CD8-positive, alpha-beta T cell (primary cell): ENCODE measurements at places on chromosomes 1 and 21. TPM values are rescaled to one million over a fixed set of nuclear protein-coding genes. Genes with fewer than 3 reads are reported as not detected.

The OXCT2 gene
- 0.95 TPM for total RNA-seq

DNA sequence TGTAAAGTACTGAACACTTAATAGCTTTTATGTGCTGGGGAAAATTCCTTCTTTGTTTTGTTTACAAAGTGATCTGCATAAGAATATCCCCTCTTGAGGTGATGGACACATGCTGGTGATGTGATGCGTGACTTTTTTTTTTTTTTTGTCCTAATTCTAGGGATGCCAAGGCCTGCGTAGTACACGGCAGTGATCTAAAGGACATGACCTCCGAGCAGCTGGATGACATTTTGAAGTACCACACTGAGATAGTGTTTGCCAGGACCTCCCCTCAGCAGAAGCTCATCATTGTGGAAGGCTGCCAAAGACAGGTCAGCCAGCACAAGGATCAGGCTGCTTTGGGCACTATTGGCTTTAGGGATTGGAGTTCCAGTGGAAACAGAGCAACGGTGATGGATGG, 24.7 kb downstream of the ATP1A1 start:
- DNase-seq = no peak

- no peak for DNase-seq
Measured at GRCh38 chr21:43842742-43843141, 22.3 kb upstream of the AGPAT3 start.

The ADGRL4 gene
- not detected for total RNA-seq

- DNase-seq = peak; percentile 70
Measured at GRCh38 chr1:25549273-25550154, 6.1 kb downstream of the LDLRAP1 start.

The C1orf87 gene
- total RNA-seq = not detected

DNA sequence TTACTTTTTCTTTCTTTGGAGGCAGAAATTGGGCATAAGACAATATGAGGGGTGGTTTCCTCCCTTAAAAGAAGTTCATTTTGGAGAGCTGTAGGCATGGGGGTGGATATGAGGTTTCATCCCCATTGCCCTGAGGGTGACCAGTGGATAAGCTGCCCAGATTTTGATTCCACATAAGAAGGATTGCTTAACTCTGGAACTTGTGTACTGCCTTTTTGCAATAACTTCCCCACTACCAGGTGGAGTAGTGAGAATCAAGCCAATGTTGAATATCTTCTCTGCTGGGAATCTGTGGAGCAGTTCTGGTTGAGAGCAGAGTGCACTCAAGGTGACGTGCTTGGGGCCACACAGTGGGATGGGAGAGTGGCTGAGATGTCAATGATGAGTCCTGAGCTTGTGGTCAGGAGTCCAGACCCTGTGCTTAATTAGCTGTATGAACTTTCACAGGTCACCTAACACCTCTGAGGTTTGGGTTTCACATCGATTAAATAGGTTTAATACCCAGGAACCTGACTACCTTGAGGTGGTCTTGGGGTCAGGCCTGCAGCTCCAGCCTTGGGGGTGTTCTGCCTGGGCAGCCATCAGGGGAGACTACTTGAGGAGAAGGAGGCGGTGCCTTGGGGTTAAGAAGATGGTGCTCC, 152.9 kb downstream of the FCRL5 start:
- no peak for DNase-seq

GRCh38 chr1:214506972-214507431, 44.4 kb downstream of the PTPN14 start:
- DNase-seq = no peak

DNA sequence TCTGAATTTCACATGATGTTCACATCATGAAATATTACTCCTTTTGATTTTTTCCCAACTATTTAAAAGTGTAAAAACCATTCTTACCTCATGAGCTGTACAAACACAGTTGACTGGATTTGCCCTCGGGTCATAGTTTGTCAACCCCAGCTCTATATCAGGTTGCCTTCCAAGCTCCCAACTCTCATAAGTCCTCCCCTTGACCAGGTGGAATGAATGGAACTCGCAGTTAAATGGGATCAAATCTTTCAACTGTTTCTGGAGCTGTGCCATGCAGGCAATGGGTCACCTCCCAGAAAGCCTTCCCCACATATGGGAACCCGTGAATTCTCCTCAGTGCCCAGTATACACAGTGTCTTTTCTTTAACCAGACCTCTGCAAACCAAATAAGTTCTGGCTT, 169.8 kb upstream of the FOXD3 start:
- no peak for DNase-seq

- no peak for DNase-seq
Measured at GRCh38 chr1:198491596-198491995, 48.9 kb downstream of the ATP6V1G3 start.
